ENCODE measurements at places on chromosomes 1 and 21. TPM values are rescaled to one million over a fixed set of nuclear protein-coding genes. Genes with fewer than 3 reads are reported as not detected.

- H3K4me3 ChIP-seq = no peak overlapping the region
- H3K36me3 ChIP-seq = no peaks in the 10 kb centered on the region
- no peak for DNase-seq
- peaks cover 5% of the 10 kb centered on the region for H3K4me1 ChIP-seq
Observed at GRCh38 chr1:151862604-151863003, 9.1 kb upstream of the THEM5 start.

DNA sequence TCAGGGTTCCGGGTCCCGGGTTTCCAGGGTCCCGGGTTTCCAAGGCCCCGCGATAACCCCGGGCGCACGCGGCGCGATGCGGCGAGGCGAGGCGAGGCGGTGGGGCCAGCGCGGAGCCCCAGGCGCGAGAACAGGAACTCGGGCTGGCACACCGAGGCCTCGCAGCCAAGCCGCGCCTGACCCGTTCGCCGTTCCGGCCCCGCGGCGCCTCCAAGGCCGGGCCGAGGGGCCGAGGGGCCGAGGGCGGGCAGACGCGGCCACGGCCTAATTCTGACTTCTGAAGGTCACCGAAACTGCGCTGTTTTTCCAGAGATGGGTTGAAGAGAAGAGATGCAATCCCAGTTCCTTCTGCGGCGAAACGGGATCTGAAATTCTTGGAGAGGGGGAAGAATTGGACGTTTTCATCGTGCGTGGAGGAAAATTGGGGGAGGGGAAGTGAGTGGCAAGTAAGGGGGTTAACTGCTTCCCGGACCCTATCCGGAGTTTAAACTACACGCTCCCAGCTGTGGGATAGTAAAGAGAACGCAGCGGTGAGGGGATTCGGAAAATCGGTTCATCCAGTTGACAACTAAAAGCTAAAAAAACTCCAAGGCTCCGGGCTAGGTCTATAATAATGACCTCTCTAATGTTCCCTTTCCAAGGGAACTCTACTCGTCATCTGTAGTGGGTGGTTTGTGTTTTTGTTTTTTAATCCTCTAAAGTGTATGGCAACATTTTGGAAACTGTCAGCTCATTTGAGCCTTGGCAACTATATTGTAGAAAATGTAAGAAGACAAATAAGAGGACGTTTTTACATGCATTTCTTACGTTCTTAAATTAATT is 8.2 kb downstream of the TBX15 start:
- no peak overlapping the region for H3K4me3 ChIP-seq
- H3K36me3 ChIP-seq = no peaks in the 10 kb centered on the region
- DNase-seq = no peak

- H3K36me3 ChIP-seq = no peaks in the 10 kb centered on the region
- no peak for DNase-seq
- H3K27ac ChIP-seq = no peak overlapping the region
- H3K4me1 ChIP-seq = no peaks in the 10 kb centered on the region
- no peak overlapping the region for H3K4me3 ChIP-seq
Observed at GRCh38 chr1:235709018-235709417, 59.4 kb upstream of the GNG4 start.

GRCh38 chr1:160258177-160258798 is 4.1 kb downstream of the DCAF8 start:
- peaks cover 32% of the 10 kb centered on the region for H3K36me3 ChIP-seq
- DNase-seq = no peak
- H3K27me3 ChIP-seq = no peaks in the 10 kb centered on the region
- no peak overlapping the region for H3K4me3 ChIP-seq
- H3K27ac ChIP-seq = no peak overlapping the region
- H3K4me1 ChIP-seq = peaks cover 12% of the 10 kb centered on the region

GRCh38 chr1:26915204-26915842 is 1.5 kb upstream of the NR0B2 start:
- H3K4me3 ChIP-seq = no peak overlapping the region
- H3K27me3 ChIP-seq = no peaks in the 10 kb centered on the region
- H3K36me3 ChIP-seq = peaks cover 11% of the 10 kb centered on the region
- peaks cover 11% of the 10 kb centered on the region for H3K4me1 ChIP-seq
- H3K27ac ChIP-seq = no peak overlapping the region
- no peak for DNase-seq

GRCh38 chr1:187396226-187396625 is 567.5 kb downstream of the PLA2G4A start:
- H3K36me3 ChIP-seq = no peaks in the 10 kb centered on the region
- H3K4me3 ChIP-seq = no peak overlapping the region
- no peak for DNase-seq

GRCh38 chr1:21100481-21100921 is 76.2 kb downstream of the EIF4G3 start:
- H3K4me3 ChIP-seq = no peak overlapping the region
- H3K27me3 ChIP-seq = no peaks in the 10 kb centered on the region
- no peak for DNase-seq

- H3K27me3 ChIP-seq = no peaks in the 10 kb centered on the region
- peak overlapping the region; percentile 39 for H3K4me3 ChIP-seq
- H3K36me3 ChIP-seq = peaks cover 13% of the 10 kb centered on the region
Observed at GRCh38 chr1:24236789-24237371, 49.8 kb upstream of the IFNLR1 start.

- no peak overlapping the region for H3K27ac ChIP-seq
- no peaks in the 10 kb centered on the region for H3K27me3 ChIP-seq
- no peak for DNase-seq
- H3K4me1 ChIP-seq = no peaks in the 10 kb centered on the region
- H3K4me3 ChIP-seq = no peak overlapping the region
Observed at GRCh38 chr1:231683439-231684165, 57.0 kb downstream of the DISC1 start.

- no peaks in the 10 kb centered on the region for H3K27me3 ChIP-seq
- DNase-seq = peak; percentile 63
- H3K4me1 ChIP-seq = peaks cover 31% of the 10 kb centered on the region
- peak overlapping the region; percentile 91 for H3K27ac ChIP-seq
- peaks cover 17% of the 10 kb centered on the region for H3K36me3 ChIP-seq
- no peak overlapping the region for H3K4me3 ChIP-seq
Observed at GRCh38 chr1:28417441-28417922, 47.9 kb downstream of the PHACTR4 start.

DNA sequence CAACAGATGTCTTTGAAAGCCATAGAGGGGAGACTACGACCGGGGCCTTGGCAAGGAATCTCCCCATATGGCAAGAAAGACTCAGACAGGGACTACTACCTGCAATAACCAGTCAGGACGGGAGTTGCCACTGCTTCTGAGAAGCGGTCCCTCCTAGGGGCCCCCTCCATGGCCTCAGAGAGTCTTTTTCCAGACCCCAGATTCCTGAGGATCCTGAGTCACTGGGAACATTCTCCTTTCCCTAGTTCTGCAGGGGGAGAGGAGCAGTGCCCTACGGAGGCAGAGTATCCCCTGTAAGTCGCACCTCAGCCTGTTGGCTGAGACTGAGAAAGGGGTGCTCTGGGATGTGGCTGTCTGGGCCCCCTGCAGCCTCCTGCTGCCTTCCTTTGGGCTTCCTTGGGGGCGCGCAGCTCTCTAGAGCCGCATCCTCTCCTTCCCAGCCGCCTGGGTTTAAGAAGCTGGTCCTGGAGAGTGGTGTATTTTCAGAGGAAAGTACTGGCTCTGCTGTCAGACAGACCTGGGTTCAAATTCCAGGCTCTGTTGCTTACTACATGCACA is 7.8 kb downstream of the GLIS1 start:
- DNase-seq = no peak
- H3K27me3 ChIP-seq = peaks cover 100% of the 10 kb centered on the region

- H3K27ac ChIP-seq = no peak overlapping the region
- no peak overlapping the region for H3K4me3 ChIP-seq
- H3K36me3 ChIP-seq = peaks cover 26% of the 10 kb centered on the region
Observed at GRCh38 chr1:38839363-38839762, 20.2 kb downstream of the RRAGC start.

DNA sequence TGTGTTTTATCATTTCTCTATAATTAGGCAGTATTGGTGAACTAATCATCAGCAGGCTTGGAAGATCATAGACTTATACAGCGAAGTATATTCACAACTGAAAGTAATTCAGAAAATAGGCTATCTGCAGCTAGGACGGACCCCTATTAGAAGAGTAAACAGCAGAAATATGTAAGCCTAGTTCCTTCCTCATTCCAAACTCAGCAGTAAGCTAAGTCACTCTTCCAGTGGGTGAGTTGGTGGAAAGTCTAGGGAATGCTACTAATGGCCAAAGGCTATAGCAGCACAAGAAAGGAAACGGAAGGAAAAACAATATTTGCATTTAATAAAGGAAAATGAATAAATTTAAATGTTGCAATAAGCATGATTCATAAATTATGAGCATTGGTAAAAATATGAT is 918.1 kb upstream of the TMPRSS15 start:
- no peaks in the 10 kb centered on the region for H3K4me1 ChIP-seq
- H3K4me3 ChIP-seq = no peak overlapping the region
- no peak for DNase-seq
- H3K36me3 ChIP-seq = no peaks in the 10 kb centered on the region
- H3K27ac ChIP-seq = no peak overlapping the region

GRCh38 chr1:64766429-64766828 is 21.6 kb downstream of the RAVER2 start:
- no peak overlapping the region for H3K4me3 ChIP-seq
- H3K4me1 ChIP-seq = peaks cover 9% of the 10 kb centered on the region
- no peak for DNase-seq

DNA sequence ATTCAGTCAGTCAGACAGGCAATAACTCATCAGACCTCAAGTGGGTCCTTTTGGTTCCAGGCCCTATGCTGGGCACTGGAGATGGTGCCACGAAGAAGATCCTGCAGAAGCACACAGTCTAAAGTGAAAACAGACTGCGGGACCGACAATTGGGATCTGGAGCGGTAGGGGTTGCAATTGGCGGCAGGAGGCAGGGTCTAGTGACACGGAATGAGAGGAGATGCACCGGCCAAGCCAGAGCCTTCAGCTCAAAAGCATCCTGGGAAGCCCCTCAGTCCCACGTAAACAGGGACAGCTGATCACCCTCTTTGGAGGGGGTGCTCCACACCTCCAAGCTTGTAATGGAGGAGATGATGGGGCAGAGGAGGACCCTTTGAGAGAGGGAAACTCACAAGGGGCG is 56.2 kb downstream of the KLHDC7A start:
- H3K4me3 ChIP-seq = no peak overlapping the region
- H3K27me3 ChIP-seq = peaks cover 100% of the 10 kb centered on the region

- no peak overlapping the region for H3K27ac ChIP-seq
- no peaks in the 10 kb centered on the region for H3K36me3 ChIP-seq
- no peak for DNase-seq
- peaks cover 98% of the 10 kb centered on the region for H3K27me3 ChIP-seq
Observed at GRCh38 chr1:38444311-38444710, 397.7 kb upstream of the POU3F1 start.

DNA sequence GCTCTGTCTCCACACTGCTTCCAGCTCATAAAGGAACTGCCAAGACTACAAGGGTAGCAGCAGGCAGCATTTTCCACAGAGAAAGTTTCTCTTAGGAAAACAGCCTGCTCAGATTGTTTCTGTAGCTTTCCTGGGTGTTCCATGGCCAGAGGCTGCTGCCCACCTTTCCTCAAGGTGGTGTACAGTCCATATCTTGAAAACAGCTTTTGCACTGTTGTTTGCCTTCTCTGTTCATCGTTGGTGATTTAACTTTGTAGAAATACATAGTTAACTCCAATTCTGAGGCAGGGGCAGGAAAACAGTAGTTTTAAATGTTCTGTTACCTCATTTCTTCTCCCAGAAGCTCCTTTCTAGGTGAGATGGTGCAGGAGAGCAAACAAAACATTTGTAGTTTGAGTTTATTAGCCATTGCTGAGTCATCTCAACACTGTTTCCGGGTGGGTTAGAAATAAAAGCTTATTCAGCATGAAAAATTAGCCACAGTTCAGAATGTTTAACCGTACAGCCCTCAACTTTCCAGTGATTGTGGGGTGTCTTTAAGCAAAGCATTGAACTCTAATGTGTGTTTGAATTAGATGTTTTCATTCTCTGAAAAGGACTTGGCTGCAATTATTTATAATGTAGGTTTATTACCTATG is 41.7 kb downstream of the DIP2A start:
- no peak overlapping the region for H3K4me3 ChIP-seq
- no peaks in the 10 kb centered on the region for H3K27me3 ChIP-seq
- no peak overlapping the region for H3K27ac ChIP-seq
- H3K4me1 ChIP-seq = peaks cover 9% of the 10 kb centered on the region

DNA sequence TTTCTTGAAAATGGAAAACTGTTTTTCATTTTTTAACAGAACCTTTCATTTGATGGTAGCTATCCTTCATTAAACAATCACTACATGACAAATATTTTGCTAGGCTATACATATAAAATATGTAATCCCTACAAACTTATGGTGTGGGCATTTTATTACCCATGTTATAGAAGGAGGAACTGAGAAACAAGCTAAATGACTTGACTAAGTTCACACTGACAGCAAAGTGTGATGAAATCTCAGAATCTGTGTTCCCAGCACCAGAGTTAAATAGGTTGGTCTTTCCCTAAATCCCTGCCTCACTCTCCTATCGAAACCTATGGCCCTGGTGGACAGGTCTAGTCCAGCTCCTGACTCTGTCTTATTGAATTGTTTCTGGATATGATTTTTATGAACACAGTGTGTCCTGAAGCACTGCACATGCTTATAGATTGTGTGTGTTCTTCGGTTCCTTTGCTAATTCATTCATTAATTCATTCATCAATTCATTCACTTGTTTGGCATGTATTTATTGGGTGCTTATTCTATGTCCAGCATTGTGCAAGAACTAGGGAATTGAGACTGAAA is 301.0 kb downstream of the GRIK1 start:
- no peaks in the 10 kb centered on the region for H3K36me3 ChIP-seq
- no peaks in the 10 kb centered on the region for H3K27me3 ChIP-seq
- no peaks in the 10 kb centered on the region for H3K4me1 ChIP-seq
- no peak overlapping the region for H3K4me3 ChIP-seq

- H3K36me3 ChIP-seq = peaks cover 7% of the 10 kb centered on the region
- DNase-seq = no peak
- no peak overlapping the region for H3K4me3 ChIP-seq
- peaks cover 8% of the 10 kb centered on the region for H3K27me3 ChIP-seq
- no peaks in the 10 kb centered on the region for H3K4me1 ChIP-seq
Observed at GRCh38 chr1:33093004-33093403, 12.1 kb downstream of the AZIN2 start.

DNA sequence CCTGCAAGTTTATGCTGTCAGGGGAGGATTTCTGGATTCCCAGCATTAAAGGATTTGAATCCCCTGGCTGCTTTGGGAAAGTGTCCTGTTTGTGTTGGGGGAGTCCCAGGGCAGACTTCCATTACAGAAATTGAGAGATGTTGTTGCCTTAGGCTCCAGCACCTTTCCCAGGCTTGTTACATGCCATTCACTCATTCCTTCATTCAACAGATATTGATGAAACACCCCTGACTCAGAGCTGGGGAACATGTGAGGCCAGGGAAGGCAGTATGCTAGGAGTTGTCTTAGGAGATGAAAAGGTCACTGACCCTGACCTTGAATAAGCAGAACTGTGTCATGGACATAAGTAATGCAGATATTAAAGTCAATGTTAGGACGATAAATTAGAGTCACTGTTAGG is 161.7 kb downstream of the NTMT2 start:
- no peaks in the 10 kb centered on the region for H3K4me1 ChIP-seq
- H3K36me3 ChIP-seq = no peaks in the 10 kb centered on the region
- no peak for DNase-seq
- H3K27me3 ChIP-seq = no peaks in the 10 kb centered on the region

Gene TBX15
- 0.17 TPM for total RNA-seq

Gene NTNG1
- total RNA-seq = 1.5 TPM

Gene KRTAP8-1
- not detected for total RNA-seq

Gene SERINC2
- total RNA-seq = 79.8 TPM

Gene DNAH14
- 66.8 TPM for total RNA-seq

Gene CALML6
- total RNA-seq = 0.59 TPM

Gene KRTAP21-3
- total RNA-seq = not detected

Gene MYOG
- total RNA-seq = not detected

Gene RGS18
- total RNA-seq = not detected

Gene SPATA45
- total RNA-seq = 0.80 TPM
